ENCODE measurements at places on chromosomes 12 and 14.

DNA sequence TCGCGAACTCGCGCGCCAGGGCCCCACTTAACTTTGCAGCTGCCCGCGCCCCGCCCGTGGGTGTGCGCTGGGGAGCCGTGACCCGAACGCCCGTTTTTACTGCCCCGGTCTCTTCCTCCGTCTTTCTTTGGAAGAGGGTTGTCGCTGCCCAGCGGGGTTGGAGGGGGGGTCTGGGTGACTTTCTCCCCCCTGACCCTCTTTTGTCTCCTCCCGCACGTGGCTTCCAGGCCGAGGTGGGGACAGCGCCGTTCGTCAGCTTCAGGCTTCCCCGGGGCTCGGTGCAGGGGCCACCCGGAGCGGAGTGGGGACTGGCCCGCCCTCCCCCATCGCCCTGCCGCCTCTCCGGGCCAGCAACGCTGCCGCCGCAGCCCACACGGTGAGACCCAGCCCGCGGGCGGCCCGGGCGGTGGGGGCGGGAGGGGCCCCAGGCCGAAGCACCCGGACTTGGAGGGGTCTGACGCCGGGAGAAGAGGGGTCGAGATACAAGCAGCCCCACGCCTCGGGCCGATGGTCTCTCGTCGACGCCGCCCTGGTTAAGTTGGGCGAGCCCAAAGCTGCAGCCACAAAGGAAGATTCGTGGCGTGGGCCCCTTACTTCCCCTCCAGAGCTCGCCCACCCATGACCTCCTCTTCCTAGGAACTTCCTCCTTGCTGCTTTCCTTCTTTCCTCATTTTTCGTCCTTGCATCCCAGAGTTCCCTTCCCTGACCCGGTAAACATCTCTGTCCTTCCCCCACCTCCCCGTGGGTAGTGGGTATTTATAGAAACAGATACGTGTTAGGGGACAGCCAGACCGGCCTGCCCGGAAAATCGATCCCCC lies 1.2 kb downstream of the DYRK2 start:
- peak; percentile 22 for DNase-seq

DNA sequence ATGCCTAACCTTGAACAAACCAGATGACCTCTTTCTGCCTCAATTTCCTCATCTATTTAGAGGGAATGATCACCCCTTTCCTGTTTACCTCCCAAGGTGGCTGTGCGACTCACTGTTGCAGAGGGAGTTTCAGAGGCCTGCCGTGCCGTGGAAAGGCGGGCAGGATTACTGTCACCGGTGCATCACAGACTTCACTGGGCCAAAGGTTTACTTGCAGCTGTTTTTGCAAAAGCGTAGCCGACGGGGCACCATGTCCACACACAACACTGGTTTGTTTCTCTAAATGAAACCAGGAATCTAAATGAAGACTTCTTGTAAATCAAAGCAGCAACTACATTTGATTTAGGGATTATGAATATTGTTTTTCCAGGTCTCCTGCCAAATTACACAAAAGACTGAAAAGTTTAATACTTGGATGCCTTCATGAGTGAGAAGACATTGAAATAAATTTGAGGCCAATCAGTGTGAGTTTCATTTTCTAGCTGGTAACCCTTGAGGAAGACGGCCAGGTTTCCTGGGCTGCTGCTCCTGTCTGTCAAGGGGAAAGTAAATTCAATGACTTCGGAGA lies 696.1 kb upstream of the TMEM132C start:
- DNase-seq, result no peak

DNA sequence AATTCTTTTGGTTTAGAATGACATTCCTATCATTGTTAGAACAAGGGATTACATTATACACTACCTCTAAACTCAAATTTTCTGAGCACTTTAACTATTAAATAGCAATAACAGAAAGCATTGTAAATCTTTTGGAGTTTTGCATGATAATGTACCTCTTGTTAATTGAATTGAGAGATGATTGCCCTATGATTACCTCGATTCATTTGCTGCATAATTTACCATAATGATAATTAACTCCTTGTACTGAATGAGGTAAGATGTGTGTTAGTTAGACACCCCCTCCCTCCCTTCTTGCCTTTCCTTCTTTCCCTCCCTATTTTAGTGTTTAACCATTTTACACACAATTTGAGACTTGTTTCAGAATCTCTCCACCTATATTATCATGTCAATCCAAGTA lies 469.2 kb downstream of the DIO2 start:
- no peak for DNase-seq

GRCh38 chr12:48712209-48712608 lies 4.3 kb downstream of the CCNT1 start:
- DNase-seq, result no peak

GRCh38 chr12:79547735-79548609 lies 142.8 kb downstream of the PAWR start:
- peak; percentile 79 for DNase-seq

DNA sequence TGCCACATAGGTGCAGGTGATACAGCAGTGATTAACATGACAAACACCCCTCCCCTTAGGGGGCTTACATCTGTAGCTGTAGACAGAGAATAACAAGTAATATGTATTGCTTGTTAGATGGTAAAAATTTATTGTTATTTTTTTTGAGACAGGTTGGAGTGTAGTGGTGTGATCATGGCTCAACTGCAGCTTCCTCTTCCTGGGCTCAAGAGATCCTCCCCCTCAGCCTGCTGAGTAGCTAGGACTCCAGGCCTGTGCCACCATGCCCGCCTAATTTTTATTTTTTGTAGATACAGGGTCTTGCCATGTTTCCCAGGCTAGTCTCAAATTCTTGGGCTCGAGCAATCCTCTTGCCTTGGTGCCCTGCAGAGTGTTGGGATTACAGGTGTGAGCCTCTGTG lies 19.8 kb downstream of the DIP2B start:
- no peak for DNase-seq

GRCh38 chr12:34286483-34286882 lies 264.2 kb downstream of the ALG10 start:
- DNase-seq, result no peak

DNA sequence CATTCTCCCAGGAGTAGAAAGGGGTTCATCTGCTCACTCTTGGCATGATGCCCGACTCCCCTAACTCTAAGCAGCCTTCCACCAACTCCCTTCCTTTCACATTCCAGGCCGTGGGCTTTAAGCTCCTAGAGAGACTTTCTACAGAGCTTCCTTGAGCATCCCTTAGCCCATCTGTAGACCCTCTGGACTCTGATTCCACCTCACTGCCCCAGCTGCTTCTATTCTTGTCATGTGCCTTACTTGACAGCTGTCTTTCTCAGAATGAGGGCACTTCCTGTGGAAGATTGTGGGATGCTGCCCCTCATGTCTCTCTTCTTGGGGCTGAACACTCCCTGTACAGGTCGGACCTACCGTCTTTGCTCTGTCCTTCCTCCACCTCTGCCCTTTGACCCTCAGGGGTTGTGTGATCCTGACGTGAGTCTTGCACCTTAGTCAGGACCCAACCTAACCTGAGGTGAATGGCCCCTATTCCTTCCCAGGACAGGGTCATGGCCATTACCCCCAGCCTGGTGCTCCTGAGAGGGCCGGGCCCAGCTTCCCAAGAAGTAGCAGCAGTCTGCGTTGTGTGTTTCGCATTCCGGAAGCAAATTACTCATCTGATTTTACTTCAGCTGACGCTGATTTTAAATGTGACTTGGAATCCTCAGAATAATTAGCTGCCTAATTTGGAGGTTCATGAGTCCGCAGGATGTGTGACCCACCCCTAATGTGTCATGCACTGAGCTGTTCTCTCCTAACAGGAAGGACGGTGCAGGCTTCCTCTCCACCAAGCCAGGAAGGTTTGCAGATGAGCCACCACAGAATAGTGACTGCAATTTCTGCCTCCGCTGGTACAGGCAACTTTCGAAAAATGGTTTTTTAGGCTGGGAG lies 2.7 kb upstream of the GALNT6 start:
- DNase-seq, result peak; percentile 95

GRCh38 chr12:85834378-85834777 lies 1.8 kb downstream of the RASSF9 start:
- DNase-seq, result no peak

- DNase-seq, result peak; percentile 96
Observed at GRCh38 chr12:68259318-68259940, 6.0 kb upstream of the IL22 start.

- DNase-seq, result peak; percentile 35
Observed at GRCh38 chr12:131836193-131836592, 8.0 kb downstream of the MMP17 start.

DNA sequence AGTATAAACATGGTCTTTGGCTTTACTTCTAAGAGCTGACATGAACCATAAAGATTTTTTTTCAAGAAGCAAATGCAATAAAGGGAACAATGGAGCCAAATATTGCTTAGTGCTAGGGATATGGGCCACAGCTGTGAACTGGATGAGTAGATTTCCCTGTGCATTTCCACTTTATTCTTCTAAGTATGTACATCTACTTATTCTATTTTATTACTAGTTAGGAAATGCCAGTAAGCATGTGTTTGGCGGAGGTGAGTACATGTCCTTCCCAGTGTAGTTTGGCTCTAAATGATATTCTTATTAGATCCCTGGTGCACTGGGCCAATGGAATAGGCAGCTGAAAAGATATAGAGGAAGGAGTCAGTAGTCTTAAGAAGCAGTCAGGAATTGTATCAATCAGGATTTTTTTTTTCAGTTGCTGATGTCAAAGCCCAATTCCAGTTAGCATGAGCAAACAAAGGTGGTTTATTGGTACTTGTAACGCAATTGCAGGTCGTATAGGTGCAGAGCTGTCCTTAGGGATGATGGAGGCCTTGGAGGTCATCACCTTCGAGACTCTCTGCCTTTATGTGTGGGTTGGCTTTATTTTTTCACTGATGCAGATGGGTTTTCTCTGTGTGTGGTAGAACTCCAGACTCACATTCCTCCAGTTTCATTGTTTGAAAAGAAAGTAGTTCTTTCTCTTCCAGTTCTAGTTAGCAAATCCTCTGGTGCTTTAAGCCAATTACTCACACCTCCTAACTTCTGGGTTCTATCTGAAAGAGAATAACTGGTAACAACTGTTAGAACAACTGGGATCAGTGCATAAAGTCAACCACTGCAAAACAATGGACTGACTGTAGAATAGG lies 139.0 kb upstream of the LRIG3 start:
- DNase-seq, result no peak

GRCh38 chr12:52050116-52050757 lies 1.0 kb upstream of the NR4A1 start:
- peak; percentile 48 for DNase-seq

DNA sequence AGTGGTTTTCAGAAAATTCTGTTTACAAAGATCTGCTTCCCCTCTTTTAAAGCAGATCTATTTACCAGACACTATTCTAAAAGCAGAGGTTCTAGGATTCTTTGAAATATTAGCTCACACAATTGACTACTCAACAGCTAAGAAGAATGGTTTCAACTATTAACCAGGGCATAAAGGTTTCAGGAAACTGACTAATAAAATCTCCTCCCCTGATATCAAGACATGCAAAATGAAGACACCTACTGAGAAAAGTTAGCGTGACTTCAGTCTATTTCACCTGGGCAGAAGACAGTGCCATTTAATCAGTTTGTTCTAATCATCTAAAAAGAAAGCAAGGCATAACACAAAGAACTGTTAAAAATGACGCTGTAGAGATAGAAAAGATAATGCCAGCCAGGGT lies 22.2 kb downstream of the DAD1 start:
- no peak for DNase-seq

- no peak for DNase-seq
Observed at GRCh38 chr12:65630555-65630954, 193.7 kb upstream of the HMGA2 start.

GRCh38 chr12:30823764-30824163 lies 69.0 kb upstream of the CAPRIN2 start:
- no peak for DNase-seq

DNA sequence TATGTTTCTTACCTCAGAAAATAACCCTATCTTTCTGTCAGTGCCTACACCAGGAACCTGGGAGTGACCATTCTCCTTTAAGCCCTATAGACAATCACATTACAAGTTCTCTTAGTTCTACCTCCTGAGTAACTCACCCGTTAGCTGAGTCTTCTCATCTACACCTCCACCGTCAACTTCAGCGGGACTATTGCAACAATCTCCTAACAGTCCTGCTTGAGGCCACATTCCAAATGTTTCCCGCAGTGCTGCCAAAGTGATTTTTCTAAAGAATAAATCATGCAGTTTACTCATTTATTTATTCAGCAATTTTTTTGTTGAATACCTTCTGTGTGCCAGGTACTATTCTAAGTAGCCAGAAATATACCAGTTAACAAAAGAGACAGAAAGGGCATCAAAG lies 285.0 kb upstream of the GRIP1 start:
- DNase-seq, result no peak

DNA sequence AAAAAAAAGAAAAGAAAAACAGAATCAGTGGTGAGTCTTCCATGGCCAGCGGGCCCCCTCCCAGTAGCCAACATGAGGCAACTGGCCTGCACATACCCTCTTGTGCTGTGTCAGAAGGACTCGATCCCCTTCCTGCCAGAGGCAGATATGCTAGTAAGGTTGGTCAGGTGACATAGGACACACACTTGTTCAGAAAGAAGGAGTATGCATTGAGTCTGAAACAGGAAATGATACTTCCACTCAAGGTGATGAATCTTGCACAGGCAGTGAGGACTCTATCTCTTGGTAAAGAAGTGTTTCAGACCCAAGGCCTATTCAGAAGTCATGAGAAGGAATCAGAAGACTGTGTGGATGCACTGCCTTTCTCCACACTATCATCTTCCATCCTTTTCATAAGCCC lies 269.7 kb upstream of the FAR2 start:
- no peak for DNase-seq

GRCh38 chr14:95489214-95490137 lies 27.0 kb downstream of the SYNE3 start:
- peak; percentile 48 for DNase-seq

DNA sequence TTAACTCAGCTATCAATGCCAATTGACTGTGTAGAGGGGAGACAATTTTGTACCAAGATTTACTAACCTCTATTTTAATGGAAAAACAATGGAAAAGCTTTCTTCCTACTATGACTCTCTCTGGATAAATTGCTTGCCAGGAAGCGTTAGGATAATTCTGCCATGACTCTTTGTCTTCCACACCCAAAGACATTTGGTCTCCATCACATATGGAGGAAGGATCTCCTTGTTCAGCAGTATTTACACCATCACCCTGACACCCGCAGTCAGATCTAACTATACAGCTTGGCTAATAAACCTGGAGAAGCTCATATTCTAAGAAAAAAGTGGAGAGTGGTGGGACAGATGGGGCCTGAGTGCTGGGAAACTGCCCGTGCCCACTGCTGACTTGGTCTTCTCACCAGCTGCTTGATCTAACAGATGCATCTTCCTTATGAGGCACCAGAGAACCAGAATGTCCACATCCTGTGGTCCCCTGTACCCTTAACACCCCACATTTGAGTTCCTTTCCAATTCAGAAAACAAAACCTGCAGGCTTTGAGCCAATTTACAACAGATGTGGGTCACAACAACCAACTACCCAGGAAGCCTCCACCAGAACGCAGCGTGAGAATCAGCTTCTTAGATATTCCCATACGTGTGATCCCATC lies 154.0 kb downstream of the DAD1 start:
- DNase-seq, result no peak

GRCh38 chr14:90698379-90698869 lies 117.8 kb downstream of the TTC7B start:
- peak; percentile 48 for DNase-seq

GRCh38 chr12:78229591-78230101 lies 399.0 kb downstream of the NAV3 start:
- peak; percentile 76 for DNase-seq

GRCh38 chr12:56042843-56043242 lies 1.1 kb downstream of the RPS26 start:
- DNase-seq, result no peak

- no peak for DNase-seq
Observed at GRCh38 chr12:79559591-79559990, 131.2 kb downstream of the PAWR start.

All from cardiac fibroblast (primary cell).